ENCODE measurements at places on chromosomes 2 and 18. TPM values are rescaled to one million over a fixed set of nuclear protein-coding genes. Genes with fewer than 3 reads are reported as not detected.

The PRKAG3 gene
- polyA plus RNA-seq, result not detected

The C1QL2 gene
- polyA plus RNA-seq, result not detected

The MAPRE3 gene
- 16.8 TPM for polyA plus RNA-seq

The LPIN2 gene
- 46.7 TPM for polyA plus RNA-seq

The CRYGD gene
- polyA plus RNA-seq, result not detected

The ST8SIA3 gene
- not detected for polyA plus RNA-seq

The ASPRV1 gene
- polyA plus RNA-seq, result 0.11 TPM

The NEURL3 gene
- not detected for polyA plus RNA-seq

The ANKZF1 gene
- polyA plus RNA-seq, result 20.3 TPM

The TMEM182 gene
- 3.6 TPM for polyA plus RNA-seq

The SLC5A7 gene
- polyA plus RNA-seq, result not detected

The MSH2 gene
- polyA plus RNA-seq, result 12.6 TPM

The CPLX4 gene
- not detected for polyA plus RNA-seq

The SEMA4F gene
- polyA plus RNA-seq, result 6.8 TPM

The CCDC148 gene
- 0.22 TPM for polyA plus RNA-seq

The LBX2 gene
- polyA plus RNA-seq, result 0.76 TPM

The DNAJC5G gene
- polyA plus RNA-seq, result not detected

The UXS1 gene
- 53.2 TPM for polyA plus RNA-seq

The UPP2 gene
- not detected for polyA plus RNA-seq
